ENCODE measurements at places on chromosomes 6 and 20. TPM values are rescaled to one million over a fixed set of nuclear protein-coding genes. Genes with fewer than 3 reads are reported as not detected.

The CBLN4 gene
- total RNA-seq = not detected

The AHI1 gene
- total RNA-seq = 22.8 TPM

The CRISP1 gene
- total RNA-seq = not detected

The PDE7B gene
- total RNA-seq = 22.1 TPM

The HCK gene
- total RNA-seq = not detected

The NXT1 gene
- 20.0 TPM for total RNA-seq

The SOBP gene
- total RNA-seq = 6.3 TPM

GRCh38 chr20:35248641-35249475 is 22.4 kb downstream of the MMP24 start:
- H3K27me3 ChIP-seq = no peaks in the 10 kb centered on the region
- DNase-seq = no peak
- H3K4me3 ChIP-seq = no peak overlapping the region
- no peaks in the 10 kb centered on the region for H3K4me1 ChIP-seq

DNA sequence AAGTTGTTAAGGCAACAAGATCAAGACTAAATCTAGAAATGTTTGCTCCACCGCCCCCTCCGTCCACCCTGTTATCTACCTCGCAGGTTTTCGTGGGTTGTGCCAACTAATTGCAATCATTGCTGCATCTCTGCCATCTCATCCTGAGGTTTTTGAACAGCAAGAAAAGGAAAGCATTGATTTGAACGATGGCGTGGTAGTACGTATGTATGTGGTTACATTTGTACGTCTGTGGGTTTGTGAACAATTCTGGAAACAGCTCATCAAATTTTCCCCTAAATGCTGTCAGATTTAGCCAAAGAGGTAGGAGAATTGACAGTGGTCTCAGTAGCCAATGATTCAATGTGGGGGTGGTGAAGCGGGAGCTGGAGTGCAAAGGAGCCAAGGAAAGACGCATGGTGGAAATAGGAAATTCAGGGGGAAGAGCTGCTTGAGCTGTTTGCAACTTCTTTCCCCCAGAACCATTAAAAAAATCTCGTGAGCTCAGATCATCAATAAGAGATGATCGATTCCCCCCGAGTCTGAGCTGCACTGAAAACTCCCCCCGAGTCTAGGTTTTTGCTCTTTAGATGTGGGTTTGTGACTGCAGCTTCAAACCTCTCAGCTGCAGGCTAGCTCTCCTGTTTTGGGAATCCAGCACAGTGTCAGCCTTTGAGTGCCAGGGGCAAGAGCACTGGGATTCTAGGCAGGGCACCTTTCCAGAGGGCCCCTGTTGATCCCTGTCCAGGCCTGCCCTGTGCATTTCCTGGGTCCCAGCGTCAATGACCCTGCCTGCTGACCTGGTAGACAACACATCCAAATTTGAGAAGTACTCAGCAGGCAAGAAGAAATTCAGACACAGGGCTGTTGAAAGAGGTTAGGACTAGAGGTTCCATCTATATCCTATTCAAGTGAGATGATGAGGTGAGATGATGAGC is 72.6 kb upstream of the LY86 start:
- no peak overlapping the region for H3K4me3 ChIP-seq
- H3K4me1 ChIP-seq = no peaks in the 10 kb centered on the region
- no peaks in the 10 kb centered on the region for H3K36me3 ChIP-seq

GRCh38 chr20:21019814-21020658 is 86.1 kb downstream of the LINC00237 start:
- no peak overlapping the region for H3K4me3 ChIP-seq
- no peak for DNase-seq
- H3K27me3 ChIP-seq = no peaks in the 10 kb centered on the region
- no peaks in the 10 kb centered on the region for H3K36me3 ChIP-seq
- no peak overlapping the region for H3K27ac ChIP-seq

- DNase-seq = no peak
- no peak overlapping the region for H3K27ac ChIP-seq
Observed at GRCh38 chr20:54626126-54626525, 150.7 kb downstream of the DOK5 start.

GRCh38 chr6:83127976-83128375 is 60.5 kb downstream of the DOP1A start:
- H3K4me3 ChIP-seq = no peak overlapping the region
- H3K27me3 ChIP-seq = no peaks in the 10 kb centered on the region
- H3K4me1 ChIP-seq = peaks cover 2% of the 10 kb centered on the region
- peak; percentile 7 for DNase-seq

- no peak for DNase-seq
- no peaks in the 10 kb centered on the region for H3K4me1 ChIP-seq
- H3K4me3 ChIP-seq = no peak overlapping the region
- no peaks in the 10 kb centered on the region for H3K36me3 ChIP-seq
- H3K27ac ChIP-seq = no peak overlapping the region
Observed at GRCh38 chr20:2305946-2306345, 10.1 kb downstream of the TGM3 start.

GRCh38 chr20:37375227-37375626 is 29.3 kb downstream of the SRC start:
- H3K36me3 ChIP-seq = peaks cover 3% of the 10 kb centered on the region
- no peak for DNase-seq
- no peak overlapping the region for H3K27ac ChIP-seq
- peaks cover 4% of the 10 kb centered on the region for H3K4me1 ChIP-seq
- no peaks in the 10 kb centered on the region for H3K27me3 ChIP-seq

DNA sequence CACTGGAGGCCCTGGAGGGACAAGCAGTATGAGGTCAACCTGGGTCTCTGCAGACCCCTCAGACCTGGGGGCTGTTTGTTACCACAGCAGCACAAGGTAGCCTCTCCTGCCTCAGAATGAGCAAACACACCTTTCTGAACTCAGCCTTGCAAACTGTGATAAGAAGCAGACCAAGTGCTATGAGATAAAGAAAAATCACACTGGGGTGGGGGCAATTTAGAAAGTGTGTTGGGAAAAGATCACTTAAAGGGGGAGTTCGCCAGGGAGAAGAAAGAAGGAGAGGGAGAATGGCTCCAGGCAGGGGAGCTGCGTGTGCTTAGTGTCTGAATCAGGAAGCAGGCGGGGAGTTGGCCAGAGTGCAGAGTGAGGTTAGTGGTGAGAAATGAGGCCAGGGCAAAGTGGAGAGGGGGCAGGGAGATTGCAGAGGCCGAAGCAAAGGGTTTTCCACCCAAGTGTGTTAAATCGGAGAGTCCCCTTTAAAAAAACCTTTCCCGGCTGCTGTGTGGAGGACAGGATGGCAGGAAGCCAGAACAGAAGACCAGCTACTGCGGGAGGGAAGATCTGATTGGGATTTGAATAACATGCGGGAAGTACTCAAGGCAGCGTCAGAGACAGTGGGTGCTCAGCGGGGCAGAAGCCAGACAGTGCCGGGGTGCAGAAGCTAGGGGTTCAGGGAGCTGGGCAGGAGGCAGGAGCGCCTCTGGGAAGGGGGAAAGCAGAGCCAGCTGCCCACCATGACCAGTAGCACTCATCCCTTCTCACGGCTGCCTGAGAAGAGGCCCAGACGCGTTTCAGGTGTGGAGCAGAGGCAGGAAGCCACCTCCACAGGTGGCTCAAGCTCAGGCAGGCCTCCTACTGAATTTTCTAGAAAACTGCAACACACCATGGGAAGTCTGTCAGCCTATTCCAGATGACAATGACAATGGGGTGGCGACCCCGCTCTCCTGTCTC is 9.0 kb downstream of the ADA start:
- H3K27ac ChIP-seq = peak overlapping the region; percentile 14
- H3K4me3 ChIP-seq = no peak overlapping the region
- no peaks in the 10 kb centered on the region for H3K36me3 ChIP-seq
- H3K27me3 ChIP-seq = no peaks in the 10 kb centered on the region

GRCh38 chr6:80144753-80145315 is 38.4 kb downstream of the BCKDHB start:
- no peaks in the 10 kb centered on the region for H3K27me3 ChIP-seq
- no peaks in the 10 kb centered on the region for H3K36me3 ChIP-seq
- peaks cover 13% of the 10 kb centered on the region for H3K4me1 ChIP-seq
- no peak overlapping the region for H3K4me3 ChIP-seq
- no peak for DNase-seq

DNA sequence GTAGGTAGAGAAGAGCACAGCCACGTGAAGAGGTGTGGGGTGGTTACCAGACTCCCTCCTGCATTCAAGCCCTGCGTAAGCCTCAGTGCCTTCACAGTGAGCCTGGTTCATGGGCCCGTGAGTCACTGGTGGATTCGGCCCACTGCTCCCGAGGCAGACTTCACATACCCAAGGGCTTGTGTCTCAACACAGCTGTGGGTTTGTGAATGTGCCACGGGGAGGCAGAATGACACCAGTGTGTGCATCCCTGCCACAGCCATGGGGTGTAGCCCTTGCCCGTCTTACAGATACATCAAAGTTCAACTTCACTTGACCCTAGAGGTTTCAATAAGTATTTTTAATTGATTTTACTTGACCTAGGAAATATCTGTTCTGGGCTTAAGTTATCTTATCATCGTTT is 108.5 kb downstream of the MAP3K4 start:
- no peak overlapping the region for H3K27ac ChIP-seq
- H3K4me3 ChIP-seq = no peak overlapping the region
- no peak for DNase-seq
- H3K36me3 ChIP-seq = peaks cover 3% of the 10 kb centered on the region

GRCh38 chr6:169229615-169230321 is 23.9 kb downstream of the THBS2 start:
- H3K4me3 ChIP-seq = no peak overlapping the region
- H3K4me1 ChIP-seq = no peaks in the 10 kb centered on the region
- H3K27ac ChIP-seq = no peak overlapping the region
- peak; percentile 73 for DNase-seq
- peaks cover 35% of the 10 kb centered on the region for H3K36me3 ChIP-seq
- H3K27me3 ChIP-seq = no peaks in the 10 kb centered on the region

DNA sequence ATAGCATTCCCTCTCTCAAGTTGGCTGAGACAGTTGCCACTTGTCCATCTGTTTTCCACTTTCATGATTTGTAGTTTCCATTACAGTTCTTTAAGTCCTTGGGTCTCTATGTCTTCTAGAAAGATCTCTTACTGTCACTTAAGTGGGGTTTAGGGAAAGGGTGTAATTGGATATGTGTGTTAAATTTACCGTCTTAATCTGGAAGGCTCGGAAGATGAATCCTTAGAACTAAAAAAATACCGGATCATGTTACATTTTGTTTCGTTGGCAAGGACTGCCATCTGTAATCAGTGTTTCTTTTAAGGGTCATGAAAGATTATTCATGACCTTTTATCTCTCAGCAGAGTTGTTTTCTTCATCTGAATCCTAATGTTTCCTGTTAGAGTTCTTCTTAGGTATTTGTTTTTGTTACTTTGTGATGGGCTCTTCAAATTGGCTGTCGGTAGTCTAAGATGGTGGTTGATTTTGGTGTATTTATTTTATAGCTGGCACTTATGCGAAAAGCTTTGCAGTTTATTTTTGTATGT is 21.8 kb upstream of the BTBD3 start:
- no peak overlapping the region for H3K27ac ChIP-seq
- no peak overlapping the region for H3K4me3 ChIP-seq
- peaks cover 7% of the 10 kb centered on the region for H3K4me1 ChIP-seq
- H3K27me3 ChIP-seq = no peaks in the 10 kb centered on the region
- no peaks in the 10 kb centered on the region for H3K36me3 ChIP-seq

All from fibroblast of lung (primary cell).